ENCODE measurements at places on chromosomes 11 and 22.

DNA sequence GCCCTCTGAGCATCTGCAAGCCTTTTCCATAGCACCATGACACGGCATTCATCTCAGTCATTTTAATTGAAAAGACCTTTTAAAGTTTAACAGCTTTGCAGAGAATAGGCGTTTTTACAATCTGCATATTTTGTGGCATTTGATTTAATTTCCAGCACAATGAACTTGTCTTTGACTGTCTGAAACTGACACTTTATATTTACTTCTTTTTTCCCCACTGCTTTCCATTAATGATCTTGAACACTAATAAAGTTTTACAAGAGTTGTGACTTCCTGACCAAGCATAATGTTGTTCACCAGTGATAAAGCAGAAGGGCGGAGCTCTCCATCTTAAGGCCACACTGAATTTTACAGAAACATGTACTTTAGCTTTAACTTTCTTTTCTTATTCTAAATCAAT, 548.7 kb downstream of the FAM181B start:
- no peak for DNase-seq

GRCh38 chr11:115930291-115930690, 426.1 kb upstream of the CADM1 start:
- DNase-seq = no peak

- DNase-seq = no peak
These were observed 69.5 kb downstream of the MAML2 start for GRCh38 chr11:96273507-96273906.

- no peak for DNase-seq
These were observed 119.1 kb upstream of the CSNK2A3 start for GRCh38 chr11:11472106-11472505.

DNA sequence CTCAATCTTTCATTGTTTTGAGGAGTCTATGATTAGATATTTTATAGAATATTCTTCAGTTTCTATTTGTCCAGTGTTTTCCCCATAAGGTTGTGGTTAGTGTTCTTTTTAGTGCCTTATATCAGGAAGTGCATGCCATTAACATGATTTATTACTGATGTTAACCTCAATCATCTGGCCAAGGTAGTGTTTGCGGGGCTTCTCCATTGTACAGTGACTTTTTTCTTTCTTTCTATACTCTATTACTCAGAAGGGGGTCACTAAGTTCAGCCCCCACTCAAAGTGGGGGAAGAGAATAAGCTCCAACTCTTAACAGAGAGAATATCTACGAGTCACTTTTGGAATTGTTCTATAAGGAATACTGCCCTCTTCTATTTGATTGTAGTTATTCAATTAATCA, 415.8 kb downstream of the DYNC2H1 start:
- no peak for DNase-seq

- DNase-seq = no peak
These were observed 567.4 kb downstream of the KCNA4 start for GRCh38 chr11:29449281-29450074.

DNA sequence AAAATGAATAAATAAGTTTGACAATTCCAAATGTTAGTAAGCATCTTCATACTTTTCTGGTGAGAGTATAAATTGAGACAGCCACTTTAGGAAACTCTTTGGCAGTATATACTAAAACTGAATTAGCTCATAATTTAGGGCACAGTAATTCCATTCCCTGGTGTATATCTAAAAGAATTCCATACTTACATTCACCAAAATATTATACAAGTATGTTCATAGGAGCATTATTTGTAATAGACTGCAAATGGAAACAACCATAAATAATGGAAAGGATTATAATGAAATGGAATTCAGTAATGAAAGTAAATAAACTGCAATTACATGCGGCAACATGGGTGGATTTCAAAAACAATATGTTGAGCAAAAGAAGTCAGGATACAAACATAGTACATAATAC, 315.8 kb upstream of the LRRC4C start:
- no peak for DNase-seq

DNA sequence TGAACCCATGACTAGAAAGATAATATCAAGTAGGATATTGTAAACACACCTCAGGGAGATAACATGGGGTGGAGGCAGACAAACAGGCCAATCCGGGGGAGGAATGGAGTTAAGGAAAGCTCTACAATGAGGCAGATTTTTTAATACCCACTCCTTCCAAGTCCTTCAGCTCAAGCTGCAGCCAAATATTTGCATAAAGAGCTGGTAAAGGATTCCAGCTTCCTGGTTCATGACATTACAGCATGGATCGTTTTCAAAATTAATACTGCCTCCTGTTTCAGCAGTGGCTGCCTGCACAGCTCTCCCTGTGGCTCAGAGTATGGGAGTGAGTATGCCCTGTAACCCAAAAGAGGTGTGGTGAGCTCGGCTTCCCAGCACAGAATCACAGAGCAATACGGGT, 5.1 kb downstream of the POU2AF3 start:
- no peak for DNase-seq

DNA sequence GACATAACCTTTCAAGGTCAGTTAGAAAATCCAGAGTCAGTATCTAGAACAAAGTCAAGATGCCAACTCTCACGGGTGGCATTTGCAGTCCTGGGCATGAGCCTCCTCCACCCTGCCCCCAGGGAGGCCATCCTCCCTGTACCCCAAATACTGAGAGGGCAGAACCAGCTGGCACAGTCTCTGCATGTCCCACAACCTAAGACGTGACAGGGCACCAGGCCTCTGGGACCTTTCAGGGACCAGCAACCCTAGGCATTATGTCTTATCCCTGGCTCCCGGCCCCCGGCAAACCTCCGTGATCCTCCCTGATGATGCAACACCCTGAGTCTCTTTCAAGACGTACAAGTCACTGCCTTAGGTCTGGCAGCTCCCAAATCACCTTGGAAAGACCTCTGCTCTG, 2.0 kb downstream of the MB start:
- DNase-seq = no peak

GRCh38 chr11:65695459-65696241, 16.4 kb upstream of the KAT5 start:
- no peak for DNase-seq

GRCh38 chr22:31530823-31531195, 34.5 kb downstream of the SFI1 start:
- no peak for DNase-seq

DNA sequence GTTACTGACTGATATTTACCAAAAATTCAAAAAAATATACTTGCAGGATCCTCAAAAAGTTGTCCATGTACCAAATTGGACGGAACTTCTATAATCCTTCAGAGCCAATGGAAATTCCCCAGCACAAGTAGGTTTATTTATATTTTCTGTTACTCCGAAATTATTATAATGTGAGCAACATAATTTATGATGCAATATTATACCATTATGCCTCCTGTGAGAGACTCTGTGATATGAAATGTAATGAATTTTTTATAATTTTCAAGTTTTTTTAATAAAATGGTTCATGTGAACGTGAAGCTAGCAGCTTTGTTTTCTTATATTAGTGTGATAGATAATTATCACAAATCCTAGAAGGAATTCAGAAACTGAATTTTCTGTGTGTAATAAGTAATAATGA, 18.2 kb downstream of the PIWIL4 start:
- DNase-seq = no peak

DNA sequence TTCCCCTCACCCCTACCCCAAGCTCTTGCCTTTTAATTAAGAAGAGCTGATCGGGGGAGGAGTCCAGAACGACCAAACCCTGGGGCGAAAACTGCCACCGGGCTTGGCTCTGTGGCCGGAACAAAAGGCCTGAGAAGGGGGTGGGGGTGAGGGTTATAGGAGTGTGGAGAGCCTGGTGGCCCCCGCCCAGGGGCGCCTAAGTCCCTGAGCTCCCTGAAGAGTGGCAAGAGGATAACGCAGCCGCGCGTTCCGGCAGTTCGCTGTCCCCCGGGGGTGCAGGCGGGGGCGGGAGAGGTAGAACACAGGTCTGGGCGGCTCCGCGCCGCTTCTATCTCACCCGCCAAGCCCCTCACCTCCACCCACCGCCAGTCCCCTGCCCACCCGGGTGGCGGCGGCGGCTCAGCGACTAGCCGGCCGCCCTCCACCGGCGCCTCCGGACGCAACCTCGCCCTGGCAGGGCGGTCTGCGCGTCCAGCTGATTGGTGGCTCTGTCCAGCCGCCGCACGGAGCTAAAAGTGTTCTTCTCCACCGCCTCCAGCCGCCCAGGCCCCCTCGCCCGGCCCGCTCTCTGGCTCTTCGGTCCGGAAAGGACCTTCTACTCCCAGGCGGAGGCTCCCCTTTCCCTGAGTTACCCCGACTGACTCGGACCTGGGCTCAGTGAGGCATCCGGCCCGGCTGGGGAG, 18.7 kb upstream of the BDNF start:
- no peak for DNase-seq

DNA sequence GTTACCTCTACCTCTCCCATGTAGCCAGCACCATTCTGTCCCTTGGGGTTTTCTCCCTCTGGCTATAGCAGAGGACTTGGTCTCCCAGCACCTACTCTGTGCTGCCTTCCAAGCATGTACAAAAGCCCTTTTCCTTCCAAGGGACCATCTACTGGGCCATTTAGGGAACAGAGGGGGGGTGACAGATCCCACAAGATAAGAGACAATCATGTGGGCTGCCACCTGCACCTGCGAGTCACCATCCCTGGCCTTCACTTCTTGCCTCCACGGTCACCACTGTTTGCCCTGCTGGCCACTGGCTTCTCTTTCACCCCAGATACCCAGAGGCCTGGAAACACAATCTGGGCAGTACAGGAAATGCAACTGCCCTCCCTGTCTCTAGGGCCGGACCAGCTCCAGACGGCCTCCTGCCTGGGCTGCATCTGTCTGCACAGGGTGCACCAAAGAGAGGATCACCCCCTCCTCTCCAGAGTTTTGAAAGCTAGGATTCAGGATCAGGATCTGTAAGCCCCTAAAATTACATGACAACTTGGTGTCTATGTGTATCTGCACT, 160.8 kb upstream of the NECTIN1 start:
- DNase-seq = no peak

- no peak for DNase-seq
These were observed 27.1 kb upstream of the OAF start for GRCh38 chr11:120183701-120184141.

- DNase-seq = no peak
These were observed 33.7 kb upstream of the CREB3L1 start for GRCh38 chr11:46243796-46244109.

DNA sequence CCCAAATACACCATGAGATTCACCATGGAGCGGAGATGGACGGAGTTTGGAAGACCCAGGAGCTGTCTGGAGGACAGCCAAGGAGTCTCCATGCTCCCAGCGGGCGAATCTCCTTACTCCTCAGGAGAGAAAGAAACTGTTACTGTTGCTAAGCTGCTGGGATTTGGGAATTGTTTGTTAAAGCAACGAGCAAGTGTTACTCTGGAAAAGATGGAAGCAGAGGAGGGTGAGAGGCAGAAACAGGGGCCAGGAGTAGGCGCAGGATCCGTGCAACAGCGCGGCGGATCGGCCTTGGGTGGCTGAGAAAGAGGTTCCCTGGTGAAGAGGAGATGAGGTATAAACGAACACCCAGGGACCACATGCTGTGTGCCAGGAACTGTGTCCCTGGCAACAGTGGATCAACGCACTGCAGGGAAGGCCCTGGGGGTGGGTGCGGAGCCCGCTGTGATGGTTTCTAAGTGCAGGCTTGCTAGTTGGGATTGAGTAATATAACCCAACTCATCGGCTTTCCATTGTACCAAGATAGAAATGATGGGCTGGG, 1436.4 kb downstream of the BRD1 start:
- DNase-seq = no peak

DNA sequence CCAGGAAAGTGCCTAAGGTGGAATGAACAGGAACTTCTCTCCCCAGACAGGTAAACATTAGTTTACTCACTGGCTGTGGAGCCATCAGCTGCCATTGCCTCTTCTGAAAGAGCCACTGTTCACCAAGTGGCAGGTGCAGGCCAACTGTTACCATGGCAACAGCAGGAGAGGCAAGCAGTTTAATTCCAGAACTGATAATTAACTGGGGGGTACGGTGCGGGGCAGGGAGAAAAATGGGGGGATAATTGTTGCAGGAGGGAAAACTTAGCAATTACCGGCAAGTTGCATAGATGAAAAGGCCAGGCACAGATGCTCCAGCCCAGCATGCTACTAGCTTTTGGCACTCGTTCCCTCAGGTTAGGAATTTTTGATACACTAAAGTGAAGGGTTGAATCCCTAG, 85.1 kb downstream of the TRIM44 start:
- DNase-seq = no peak

DNA sequence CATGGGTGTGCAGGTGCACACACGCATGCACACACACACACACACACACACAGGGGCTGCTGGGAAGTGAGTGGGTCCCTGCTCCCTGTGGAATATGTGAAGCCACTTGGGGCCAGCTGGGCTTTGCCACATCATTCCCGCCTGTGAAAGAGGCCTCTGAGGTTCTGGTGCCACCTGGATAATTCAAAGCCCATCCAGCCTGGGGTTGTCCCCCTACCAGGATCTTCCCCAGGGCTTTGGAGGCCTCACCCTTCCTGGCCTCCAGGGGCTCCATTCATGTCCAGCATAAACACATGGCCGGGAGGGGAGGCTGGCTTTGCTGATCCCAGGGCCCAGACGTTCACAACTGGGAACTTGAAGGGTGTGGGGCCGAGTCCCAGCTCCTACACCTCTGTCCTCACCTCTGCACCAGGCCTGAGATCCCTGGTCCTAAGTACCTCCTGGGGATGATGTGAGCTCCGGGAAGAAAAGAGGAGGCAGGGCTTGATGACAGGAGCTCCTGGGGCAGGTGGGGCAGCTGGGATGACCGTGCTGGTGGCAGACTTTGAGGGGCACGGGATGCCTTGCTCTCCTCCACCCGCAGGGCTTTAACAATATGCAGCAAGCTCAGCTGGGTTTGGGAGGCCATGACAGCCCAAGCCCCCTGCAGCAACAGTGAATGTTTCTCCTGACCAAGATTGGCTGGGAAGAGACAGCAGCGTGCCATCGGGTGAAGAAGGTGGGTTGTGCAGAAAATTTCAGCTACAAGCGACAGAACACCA, 14.2 kb downstream of the LINC01488 start:
- no peak for DNase-seq

- DNase-seq = no peak
These were observed 50.5 kb upstream of the CARS1 start for GRCh38 chr11:3107608-3108182.

DNA sequence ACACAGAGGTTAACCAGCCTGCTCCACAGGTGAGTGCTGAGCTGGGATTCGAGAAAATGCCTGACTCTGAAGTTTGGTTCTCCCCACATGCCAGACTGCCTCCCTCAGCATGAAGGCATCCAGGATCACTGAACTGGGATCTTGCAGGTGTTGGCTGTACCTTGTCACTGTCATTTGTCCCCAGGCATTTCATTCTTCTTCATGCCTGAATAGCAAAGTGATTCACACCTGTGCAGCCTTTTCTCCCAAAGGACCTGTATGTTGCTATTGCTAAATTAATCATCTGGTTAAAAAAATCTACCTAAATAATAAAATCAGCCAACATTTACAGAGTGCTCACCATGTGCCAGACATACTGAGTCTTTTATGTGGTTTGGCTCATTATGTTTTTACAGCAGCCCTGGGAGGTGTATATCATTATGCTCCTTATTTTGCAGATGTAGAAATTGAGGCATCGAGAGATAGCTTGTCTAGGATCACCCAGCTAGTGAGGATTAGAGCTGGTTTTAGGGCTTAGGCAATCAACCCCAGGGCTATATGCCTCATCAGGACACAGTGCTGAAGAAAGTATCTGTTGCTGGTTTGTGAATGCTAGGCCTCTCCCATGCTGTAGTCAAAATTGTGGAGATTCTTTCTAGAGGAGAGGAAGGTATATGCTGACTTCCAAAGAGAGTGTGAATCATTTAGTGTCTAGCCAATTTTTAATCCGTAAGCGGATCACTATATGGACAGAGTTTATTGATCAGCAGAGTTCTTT, 204.4 kb downstream of the HIPK3 start:
- DNase-seq = no peak
